ENCODE measurements at places on chromosomes 5 and 9. TPM values are rescaled to one million over a fixed set of nuclear protein-coding genes. Genes with fewer than 3 reads are reported as not detected.

Gene PGM5
- total RNA-seq: 33.5 TPM

Gene MRPL36
- total RNA-seq: 32.7 TPM

Gene ARL10
- total RNA-seq: 9.4 TPM

Gene ABO
- not detected for total RNA-seq

Gene CD180
- total RNA-seq: not detected

Gene FSTL4
- total RNA-seq: not detected

Gene ZNF883
- 6.2 TPM for total RNA-seq

Gene AK8
- total RNA-seq: under 0.01 TPM
